ENCODE measurements at places on chromosomes 16 and 17.

DNA sequence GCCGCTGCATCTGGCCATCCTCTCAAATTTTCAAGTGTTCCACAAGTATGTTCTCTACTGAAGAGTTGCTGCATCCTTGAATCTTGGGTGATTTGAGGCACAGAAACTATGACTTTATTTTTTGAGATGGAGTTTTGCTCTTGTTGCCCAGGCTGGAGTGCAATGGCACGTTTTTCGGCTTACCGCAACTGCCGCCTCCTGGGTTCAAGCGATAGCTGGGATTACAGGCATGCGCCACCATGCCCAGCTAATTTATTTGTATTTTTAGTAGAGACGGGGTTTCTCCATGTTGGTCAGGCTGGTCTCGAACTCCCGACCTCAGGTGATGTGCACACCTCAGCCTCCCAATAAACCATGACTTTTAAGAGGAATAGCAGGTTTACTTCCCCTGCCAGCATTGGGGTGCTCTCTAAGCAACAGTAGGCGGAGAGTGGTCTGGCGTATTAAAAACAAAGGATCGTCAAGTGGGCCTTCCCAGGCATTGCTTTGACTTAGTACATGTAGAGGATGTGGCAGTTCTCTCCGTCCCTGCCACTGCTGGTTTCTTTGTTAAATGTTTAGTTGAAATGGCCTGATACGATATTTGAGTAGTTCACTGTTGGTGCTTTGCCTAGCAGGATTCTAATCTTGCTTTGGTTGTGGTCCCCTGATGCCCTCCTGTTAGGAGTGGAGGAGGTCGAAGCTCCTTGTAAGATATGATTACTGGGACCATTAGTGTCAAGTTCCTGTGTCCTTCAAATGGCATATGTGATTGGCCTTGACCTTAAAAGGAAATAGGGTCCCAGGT is 9.5 kb downstream of the PYCARD start:
- DNase-seq, result no peak

- DNase-seq, result no peak
These were observed 195.3 kb downstream of the CYB561 start for GRCh38 chr17:63250830-63251229.

- DNase-seq, result no peak
These were observed 5.0 kb upstream of the KRT19 start for GRCh38 chr17:41532947-41533570.

DNA sequence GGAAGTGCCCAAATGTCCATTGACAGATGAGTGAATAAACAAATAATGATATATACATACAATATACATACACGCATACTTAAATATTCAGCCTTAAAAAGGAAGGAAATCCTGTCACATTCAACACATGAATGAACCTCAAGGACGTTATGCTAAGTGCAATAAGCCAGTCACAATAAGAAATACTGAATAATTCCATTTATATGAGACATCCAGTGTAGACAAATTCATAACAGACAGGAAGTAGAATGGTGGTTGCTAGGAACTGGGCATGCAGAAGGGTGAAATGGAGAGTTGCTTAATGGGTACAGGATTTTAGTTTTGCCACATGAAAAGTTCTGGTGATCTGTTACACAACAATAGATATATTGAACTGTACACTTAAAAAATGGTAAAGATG is 8.8 kb upstream of the ITGB4 start:
- no peak for DNase-seq

- DNase-seq, result no peak
These were observed 45.0 kb upstream of the CLEC3A start for GRCh38 chr16:77977339-77977738.

DNA sequence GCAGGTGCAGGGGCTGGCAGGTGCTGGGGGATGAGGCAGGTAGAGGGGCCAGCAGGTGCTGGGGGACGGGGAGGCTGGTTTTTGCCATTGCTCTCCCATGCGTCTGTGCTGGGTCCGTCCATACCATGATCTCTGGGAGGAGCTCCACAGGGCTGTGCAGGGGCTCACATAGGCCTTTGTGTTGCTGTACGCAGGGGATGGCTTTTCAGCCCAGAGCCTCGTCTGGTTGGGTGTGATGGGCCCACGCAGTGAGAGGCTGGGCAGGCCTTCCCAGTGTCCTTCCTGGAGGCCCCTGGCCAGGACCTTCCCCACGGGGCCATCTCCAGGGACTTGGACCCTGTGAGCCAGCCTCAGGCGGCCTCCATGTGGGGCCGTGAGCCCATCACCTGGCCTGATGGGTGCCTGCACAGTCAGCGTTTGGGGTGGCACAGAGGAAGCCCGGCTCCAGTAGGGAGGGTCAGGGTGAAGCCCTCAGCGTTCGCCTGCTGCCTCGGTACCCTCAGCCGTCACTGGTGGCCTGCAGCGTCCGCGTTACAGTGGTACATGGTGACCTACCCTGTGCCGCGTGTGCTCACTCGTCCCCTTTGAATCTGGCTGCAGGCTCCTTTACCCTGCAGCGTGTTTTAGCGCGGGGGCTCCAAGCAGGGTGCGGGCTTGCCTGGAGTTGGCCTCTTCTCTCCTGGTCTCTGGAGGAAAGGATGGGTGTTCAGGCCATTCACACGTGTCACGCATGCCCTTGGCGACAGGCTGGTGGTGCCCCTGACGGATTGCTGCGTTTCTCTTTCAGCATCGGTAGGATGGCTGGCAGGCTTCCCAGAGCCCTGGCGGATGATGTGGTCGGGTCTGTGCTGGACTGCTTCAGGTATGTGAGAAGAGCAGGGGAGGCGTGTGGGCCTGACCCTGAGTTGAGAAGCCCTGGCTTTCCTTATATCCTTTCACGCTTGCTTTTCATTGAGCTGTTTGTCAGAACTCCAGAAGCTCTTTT is 30.6 kb downstream of the ZNF750 start:
- DNase-seq, result no peak

GRCh38 chr16:31713945-31714902 is 159.4 kb upstream of the ZNF267 start:
- no peak for DNase-seq

- no peak for DNase-seq
These were observed 3.6 kb upstream of the SLC16A5 start for GRCh38 chr17:75084039-75084660.

- no peak for DNase-seq
These were observed 18.9 kb downstream of the MMP15 start for GRCh38 chr16:58044266-58045019.

DNA sequence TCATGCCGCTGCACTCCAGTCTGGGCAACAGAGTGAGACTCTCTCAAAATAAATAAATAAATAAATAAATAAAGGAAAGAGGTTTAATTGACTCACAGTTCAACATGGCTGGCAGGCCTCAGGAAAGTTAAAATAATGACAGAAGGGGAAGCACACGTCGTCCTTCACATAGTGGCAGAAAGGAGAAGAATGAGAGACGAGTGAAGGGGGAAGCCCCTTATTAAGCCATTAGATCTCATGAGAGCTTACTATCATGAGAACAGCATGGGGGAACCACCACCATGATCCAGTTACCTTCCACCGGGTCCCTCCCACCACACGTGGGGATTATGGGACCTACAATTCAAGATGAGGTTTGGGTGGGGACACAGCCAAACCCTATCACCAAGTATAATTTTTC is 54.5 kb downstream of the PAFAH1B1 start:
- DNase-seq, result no peak

DNA sequence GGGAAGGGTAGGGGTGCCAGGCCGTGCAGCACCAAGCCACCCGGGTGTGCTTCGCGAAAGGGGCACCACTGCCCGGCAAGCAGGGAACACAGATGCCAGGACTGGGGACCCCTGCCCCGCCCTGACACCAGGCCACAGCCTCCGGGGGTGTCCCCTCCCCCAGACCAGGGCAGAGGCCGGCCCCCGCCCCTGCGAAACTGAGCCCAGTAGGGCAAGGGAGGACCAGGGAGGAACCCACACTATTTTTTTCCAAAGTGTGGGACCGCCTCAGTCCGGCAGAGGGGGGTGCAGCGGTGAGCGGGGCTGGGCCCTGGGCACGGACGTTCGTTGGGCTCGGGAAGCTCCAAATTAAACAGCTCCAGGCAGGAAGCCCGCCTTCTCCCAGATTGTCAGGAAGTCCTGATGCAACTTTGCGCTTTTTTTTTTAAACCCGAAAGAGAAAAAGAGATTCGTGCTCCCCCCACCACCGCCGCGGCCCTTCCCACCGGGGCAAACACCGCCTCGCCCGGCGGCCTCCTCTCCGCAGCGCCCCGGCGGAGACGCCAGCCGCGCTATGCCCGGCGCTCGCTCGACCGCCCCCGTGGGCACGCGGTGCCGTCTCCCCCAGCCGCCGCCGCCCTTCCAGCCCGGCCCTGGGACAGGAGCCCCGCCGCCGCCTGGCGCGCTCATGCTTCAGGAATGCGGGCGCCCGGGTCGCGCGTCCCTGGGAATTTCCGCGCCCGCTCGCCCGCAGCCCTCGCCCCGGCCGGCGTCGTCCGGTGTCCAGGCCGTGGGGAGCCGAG is 755 bp downstream of the PIEZO1 start:
- peak; percentile 48 for DNase-seq

DNA sequence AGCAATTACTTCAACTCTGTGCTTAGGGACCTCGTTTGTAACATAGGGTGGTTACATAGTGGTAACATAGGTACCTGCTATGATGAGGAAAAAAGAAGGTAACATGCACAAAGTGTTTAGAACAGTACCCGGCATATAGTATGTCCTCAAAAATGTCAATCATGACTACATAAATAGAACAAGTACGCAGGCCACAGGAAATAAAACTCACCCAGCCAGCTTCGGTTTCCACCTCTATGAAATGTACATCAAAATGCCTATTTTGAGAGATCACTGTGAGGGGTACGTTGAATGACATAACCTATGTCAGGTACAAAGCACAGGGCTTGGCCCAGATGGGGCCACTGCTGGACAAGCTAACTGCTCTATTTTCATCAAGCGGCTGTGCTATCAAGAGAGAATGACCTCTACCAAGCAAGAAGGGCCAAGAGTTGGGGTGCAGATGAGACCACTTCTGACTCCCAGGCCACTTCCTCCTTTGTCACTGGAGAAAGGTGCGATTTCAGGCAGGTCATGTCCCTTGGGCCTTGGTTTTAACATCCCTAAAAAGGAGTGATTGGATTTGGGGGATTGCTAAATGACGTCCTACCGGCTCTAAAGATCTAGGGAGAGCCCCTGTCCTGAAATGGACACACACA is 45.4 kb downstream of the WSB1 start:
- no peak for DNase-seq

DNA sequence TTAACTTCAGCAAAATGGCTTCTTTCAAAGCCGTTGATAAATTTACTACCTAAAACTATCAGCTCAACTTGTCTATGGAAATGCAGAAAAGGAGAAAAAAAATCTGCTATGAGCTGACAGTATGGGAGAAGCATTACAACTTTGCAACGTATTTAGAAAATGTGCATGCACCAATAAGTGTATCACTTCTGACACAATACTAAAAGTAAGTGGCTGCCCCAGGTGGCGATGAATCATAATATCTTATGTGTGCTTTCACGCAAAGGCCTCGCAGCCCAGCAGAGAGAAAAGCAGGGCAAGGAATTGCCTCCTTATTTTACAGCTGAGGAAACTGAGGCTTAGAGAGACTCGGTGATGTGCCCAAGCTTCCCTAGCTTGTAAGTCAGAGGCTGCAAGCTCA is 101.8 kb downstream of the SALL1 start:
- no peak for DNase-seq

DNA sequence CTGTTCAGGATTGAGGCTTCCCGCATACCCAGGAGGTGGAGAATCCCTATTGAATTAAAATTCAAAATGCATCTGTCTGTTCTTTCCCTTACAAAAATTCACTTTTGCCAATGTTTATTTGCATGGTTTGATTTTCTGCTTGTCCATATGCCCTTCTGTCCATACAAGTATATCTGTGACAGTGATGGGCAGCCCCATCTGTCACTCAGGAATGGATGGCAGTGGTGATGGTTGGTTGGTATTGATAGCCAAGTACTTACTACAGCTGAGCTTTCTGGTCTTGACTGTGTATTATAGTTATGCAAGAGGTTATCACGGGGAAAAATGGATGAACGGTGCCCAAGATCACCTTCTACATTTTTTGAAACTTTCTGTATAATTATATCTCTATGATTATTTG is 171.0 kb downstream of the RBFOX1 start:
- no peak for DNase-seq

- DNase-seq, result no peak
These were observed 26.9 kb downstream of the RPRML start for GRCh38 chr17:46952115-46952514.

GRCh38 chr17:38588788-38589174 is 17.0 kb downstream of the SRCIN1 start:
- no peak for DNase-seq

DNA sequence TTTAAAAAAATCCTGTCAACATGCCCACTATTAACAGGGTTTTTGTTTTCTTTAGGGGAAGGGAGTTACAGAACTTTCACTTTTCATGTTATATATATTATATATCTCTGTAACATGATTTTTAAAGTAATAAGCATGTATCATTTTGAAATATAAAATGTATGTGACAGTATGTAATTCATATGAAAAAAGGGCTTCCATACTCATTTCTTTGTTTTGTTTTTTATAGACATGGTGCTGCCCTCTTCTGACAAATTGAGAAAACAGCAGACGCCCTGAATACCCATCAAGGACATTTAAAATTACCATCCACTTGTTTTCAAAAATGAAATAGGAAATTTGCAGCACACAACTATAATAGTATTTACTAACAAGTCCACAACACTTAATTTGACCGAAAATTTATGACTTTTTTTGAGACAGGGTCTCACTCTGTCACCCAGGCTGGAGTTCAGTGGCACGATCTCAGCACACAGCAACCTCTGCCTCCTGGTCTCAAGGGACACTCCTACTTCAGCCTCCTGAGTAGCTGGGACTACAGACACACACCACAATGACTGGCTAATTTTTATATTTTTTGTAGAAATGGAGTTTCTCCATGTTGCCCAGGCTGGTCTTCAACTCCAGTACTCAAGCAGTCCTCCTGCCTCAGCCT is 30.4 kb downstream of the CFDP1 start:
- DNase-seq, result no peak

GRCh38 chr16:9082422-9082821 is 9.0 kb upstream of the HAPSTR1 start:
- no peak for DNase-seq

GRCh38 chr16:72211110-72211509 is 39.2 kb upstream of the PMFBP1 start:
- no peak for DNase-seq

GRCh38 chr16:57113042-57113453 is 20.7 kb downstream of the CPNE2 start:
- no peak for DNase-seq

- no peak for DNase-seq
These were observed 2.7 kb downstream of the NEUROD2 start for GRCh38 chr17:39604911-39605491.

- no peak for DNase-seq
These were observed 255.5 kb downstream of the PARN start for GRCh38 chr16:14374451-14375131.

Measured in stimulated activated CD4-positive, alpha-beta T cell treated with anti-CD3 and anti-CD28 coated beads, Interleukin-1b, Interleukin-23, amount 100 ng/mL, for 48 hours (primary cell).